ENCODE measurements at places on chromosomes 3 and 15.

GRCh38 chr3:56887402-56888025 is 85.8 kb upstream of the ARHGEF3 start:
- DNase-seq: no peak

- DNase-seq: no peak
These were observed 46.4 kb upstream of the MBNL1 start for GRCh38 chr3:152222327-152222726.

DNA sequence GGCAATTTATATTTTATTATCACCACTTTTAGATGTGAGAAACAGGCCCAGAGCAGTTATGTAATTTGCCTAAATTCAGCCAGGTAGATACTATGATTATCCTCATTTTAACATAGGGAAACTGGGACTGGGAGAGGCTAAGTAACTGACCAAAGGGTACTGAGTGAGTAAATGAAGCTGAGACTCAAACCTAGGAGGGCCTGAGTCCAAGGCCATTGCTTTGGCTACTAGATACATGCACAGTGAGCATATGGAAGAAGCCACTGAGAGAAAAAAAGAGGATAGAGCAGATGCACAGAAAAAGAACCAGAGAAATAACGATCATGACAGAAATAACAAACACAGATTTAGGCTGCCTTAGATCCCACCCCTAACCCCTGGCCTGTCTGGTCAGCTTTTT is 33.6 kb downstream of the USF3 start:
- no peak for DNase-seq

DNA sequence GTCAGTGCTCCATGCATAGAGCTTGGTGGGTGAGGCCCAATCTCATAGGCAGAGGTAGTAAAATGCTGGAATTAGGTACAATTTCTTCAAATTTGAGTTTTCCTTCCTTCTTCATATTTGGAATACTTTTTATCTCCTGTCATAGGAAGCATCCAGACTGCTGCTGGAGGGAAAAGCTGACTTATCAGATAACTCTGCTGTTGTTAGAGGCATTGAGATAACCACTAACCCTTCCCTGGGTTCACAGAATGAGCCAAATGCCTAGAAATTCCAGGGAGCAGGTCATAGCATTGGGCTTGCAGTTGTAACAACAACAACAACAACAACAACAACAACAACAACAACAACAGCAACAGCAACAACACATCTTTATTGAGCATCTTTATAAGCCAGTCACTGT is 332.7 kb downstream of the PDCD6IP start:
- DNase-seq: no peak

GRCh38 chr3:25945836-25946235 is 155.9 kb downstream of the OXSM start:
- DNase-seq: no peak

- DNase-seq: no peak
These were observed 3.5 kb upstream of the LYSMD4 start for GRCh38 chr15:99736702-99737101.

DNA sequence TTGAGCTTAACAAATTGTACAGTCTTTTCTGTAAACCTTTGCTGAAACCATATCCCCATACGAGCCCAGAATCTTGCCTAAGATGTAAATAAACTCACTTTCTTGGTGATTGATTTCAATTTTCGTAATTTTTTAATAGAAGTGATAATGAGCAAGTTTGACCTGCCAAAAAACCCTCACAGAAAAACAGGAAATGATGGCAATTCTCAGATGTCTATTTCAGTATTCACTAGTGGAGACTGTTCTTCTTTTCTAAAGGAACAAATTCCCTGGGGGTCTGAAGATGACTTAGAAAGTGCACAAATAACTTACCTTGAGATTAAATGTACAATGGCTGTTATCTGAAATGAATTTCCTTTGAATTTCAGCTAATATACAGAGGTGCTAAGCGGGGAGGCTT is 116.5 kb upstream of the CMC1 start:
- no peak for DNase-seq

GRCh38 chr15:79593119-79593869 is 161.2 kb downstream of the MINAR1 start:
- DNase-seq: no peak

GRCh38 chr3:171443211-171443957 is 16.8 kb downstream of the TNIK start:
- no peak for DNase-seq

DNA sequence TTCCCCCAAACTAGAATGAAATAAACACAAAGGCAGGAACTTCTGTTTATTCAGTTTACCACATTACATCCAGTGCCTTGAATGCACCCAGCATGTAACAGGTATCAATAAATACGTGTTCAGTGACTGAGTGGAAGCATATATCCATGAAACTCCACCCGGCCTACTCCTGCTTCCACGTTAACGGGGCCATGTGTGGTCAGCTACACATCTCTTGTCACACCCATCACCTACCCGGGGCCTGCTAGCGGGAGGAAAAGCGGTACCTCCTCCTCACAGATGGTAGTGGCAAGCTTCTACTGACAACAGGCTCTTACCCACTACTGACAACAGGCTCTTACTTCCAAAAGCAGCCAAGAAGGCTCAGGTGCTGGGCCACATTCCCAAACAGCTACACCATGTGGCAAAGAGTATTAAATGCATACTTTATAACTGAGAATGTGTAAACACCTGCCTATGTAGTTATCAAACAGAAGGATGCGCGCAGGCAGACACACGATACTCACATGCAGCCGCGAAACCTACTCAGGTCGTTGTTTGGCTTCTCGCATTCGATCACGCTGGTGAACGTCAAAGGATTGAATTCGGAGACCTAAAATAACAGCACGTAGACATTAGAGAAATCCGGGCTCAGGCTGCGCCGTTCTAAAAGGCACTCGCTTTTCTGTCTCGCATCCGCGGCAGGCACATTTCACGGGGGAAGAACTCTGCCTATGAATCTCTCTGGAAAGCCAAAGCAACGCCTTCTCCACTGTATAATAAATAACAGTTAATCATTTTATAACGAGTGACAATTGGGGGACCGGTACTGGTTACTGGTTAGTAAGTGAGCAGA is 127.4 kb downstream of the ATP10A start:
- DNase-seq: no peak

DNA sequence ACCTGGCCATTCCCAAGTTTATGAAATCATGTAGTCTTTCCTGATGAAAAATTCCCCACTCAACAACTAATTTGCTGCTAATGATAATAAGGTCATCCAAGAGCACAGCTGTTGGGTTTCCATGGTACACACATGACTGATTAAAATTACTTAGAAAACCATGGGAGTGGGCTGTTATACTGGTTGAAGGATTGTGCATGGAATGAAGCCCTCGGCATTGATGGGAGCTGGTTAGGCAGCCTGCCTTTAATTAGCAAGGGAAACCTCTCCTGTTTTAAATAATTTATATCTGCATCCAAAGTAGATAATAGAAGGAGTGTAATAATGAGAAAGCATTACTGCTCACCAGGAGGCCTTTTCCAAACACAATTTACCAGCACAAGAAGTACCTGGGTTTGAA is 235.1 kb upstream of the CFAP20DC start:
- no peak for DNase-seq

- no peak for DNase-seq
These were observed 34.7 kb downstream of the FOXL2 start for GRCh38 chr3:138912237-138912636.

- no peak for DNase-seq
These were observed 17.3 kb upstream of the SUCNR1 start for GRCh38 chr3:151856118-151856517.

DNA sequence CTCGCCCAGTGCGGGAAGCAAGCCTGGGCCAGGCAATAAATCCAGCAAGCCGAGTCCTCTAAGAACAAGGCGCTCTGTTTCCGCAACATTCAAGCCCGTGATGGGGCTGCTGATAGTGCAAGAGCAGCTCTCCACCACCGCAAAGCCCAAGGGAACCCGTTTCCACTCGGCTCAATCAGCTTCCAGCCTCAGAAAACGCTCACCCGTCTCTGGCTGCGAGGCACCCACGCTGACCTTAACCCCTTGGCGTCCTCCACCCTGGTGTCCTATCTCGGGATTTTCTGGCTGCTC is 17.8 kb downstream of the SPATA12 start:
- peak; percentile 2 for DNase-seq

- no peak for DNase-seq
These were observed 2.1 kb upstream of the POLR2M start for GRCh38 chr15:57704441-57704840.

- DNase-seq: no peak
These were observed 21.0 kb downstream of the ILDR1 start for GRCh38 chr3:122000936-122001605.

DNA sequence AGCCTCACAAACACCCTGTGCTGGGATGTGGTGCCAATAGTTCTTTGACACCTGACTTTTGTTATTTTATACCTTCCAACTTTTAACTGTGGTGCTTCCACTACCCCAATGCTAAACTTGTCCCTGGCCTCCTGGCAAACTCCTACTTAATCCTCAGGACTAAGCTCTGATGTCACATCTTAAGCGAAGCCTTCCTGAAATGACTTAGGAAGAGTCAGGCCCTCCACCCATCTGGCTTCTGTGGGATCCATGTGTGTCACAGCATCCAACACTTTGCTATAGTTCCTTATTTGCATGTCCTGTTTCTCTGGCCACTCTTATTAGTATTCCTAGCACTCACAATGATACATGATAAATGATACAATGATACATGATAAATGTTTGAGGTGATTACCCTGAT is 133.2 kb downstream of the FILIP1L start:
- DNase-seq: no peak

DNA sequence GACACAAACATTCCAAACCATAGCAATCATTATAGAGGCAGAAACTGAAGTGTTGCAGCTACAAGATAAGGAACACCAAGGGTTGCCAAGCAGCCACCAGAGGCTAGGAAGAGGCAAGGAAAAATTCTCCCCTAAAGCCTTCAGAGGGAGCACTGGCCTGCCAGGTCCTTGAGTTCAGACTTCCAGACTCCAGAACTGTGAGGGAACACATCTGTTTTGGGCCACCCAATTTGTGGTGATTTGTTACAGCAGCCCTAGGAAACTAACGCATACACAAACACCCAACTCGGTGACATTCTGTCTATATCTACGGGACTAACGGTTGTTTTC is 54.6 kb downstream of the MB21D2 start:
- no peak for DNase-seq

GRCh38 chr3:178546079-178546478 is 9.8 kb downstream of the KCNMB2 start:
- DNase-seq: no peak

DNA sequence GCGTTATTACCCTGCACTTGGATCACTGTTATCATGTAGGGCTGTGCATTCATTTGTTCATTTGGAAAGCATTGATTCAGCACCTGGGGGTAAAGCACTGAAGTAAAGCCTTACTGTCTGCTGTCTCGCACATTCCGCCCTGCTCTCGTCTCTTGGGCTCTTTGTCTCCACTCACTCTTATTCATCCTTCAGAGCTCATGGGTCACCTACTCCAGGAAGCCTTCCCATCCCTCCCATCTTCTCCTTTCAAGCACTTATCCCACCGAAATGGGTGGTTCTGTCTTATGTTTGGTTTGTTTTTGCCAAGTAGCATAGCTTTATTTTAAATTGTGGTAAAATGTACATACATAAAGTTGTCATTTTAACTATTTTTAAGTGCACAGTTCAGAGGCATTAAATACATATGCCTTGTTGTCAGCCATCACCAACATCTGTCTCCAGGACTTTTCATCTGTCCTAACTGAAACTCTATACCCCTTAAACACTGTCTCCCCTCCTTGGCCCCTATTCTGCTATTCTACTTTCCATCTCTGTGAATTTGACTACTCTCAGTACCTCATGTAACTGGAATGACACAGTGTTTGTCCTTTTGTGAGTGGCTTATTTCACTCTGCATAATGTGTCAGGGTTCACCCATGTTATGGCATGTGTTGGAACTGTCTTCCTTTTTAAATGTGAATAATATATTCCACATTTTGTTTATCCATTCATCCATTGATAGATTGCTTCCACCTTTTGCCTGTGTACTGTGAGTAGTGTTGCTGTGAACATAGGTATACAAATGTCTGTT is 9.3 kb downstream of the DIS3L start:
- no peak for DNase-seq

DNA sequence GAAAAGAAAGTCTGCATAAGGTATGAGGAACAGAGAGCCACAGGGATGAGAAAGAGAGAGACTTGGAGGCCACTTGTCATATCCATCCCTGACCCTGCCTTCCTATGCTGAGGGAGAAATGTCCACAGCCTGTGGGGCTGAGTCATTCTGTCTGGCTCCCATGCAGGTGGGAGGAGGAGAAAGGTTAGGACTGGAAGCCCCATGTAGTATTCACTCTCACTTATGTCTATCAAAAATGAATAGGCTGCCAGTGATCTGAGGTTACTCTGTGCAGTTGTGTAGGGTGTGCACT is 71.3 kb downstream of the RAB11A start:
- no peak for DNase-seq

GRCh38 chr15:38879909-38880471 is 315.4 kb upstream of the RASGRP1 start:
- no peak for DNase-seq

- DNase-seq: no peak
These were observed 18.3 kb downstream of the ABHD5 start for GRCh38 chr3:43709022-43709421.

- no peak for DNase-seq
These were observed 550.0 kb upstream of the ALCAM start for GRCh38 chr3:104816716-104817115.

DNA sequence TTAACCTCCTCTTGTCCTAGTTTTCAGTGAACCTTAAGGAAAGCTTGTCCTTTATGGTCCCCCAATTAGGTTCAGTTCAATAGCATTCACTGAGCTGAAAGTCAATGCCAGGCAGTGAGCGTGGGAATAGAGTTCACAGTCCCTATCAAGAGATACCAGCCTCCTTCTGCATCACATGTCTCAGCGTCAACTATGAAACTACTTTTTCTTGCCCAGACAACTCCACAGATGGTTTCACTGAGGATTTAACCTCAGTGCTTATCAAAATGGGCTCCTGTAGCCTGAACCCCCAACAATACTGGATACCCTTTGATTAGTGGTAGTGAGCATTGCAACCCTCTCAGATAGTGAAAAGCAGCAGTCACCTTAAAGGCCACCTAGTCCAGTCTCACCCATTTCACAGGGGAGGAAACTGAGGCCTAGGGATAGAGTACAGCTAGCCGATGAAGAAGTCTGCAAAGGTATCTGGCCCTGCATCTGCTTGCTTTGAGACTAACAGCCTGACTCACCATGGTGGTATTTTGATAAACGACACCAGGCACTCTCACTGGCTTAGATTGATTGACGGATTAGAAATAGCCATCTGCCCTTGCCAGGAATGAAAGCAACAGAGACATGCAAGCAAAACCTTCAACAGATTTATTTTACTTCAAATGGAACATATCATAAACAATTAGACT is 1.6 kb upstream of the UBA3 start:
- DNase-seq: no peak

GRCh38 chr3:154954757-154955156 is 125.4 kb upstream of the MME start:
- no peak for DNase-seq

GRCh38 chr3:149638228-149639092 is 19.4 kb downstream of the WWTR1 start:
- DNase-seq: no peak

Measured in stimulated activated CD4-positive, alpha-beta T cell treated with anti-CD3 and anti-CD28 coated beads, Interleukin-4, amount 100 ng/mL, for 4 hours (primary cell).